ENCODE measurements at places on chromosomes 7 and 10.
A peak's percentile ranks its signal among the peaks of the same experiment; 100 is the strongest.

- peak; percentile 25 for DNase-seq
Measured at GRCh38 chr10:4656576-4657194, 169.3 kb upstream of the AKR1E2 start.

DNA sequence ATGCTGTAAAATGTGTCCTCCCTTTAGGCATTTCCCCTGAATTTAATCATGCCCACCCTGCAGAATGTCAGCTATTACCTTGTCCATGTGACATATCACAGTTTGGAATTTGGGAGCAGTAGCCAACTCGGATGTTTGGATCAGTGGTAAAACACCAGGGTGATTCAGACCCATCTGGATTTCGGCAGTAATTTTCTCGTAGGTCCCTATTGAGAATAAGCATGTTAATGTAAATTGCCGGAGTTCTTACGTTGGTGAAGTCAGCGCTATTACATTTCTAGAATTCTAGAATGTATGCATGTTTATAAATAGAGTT is 44.1 kb downstream of the HGF start:
- DNase-seq, result no peak

DNA sequence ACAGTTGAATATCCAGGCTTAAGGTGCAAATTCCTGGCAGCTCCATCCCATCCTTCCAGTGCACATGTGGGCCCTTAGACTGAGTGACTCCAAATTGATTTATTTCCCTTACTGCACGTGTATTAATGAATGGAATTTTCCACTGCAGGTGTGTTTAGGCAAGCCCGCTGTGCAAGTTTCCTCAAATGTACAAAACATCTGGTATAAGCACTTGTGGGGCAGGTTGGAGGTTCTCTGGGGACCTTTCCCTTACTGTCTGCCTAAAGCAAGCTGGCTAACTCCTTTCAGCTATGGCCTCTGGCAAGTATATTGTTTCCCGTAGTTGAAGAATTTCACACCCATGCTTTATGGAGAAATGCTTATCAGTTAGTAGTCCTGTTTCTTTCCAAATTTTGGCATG is 25.3 kb upstream of the GIMAP6 start:
- DNase-seq, result no peak

- DNase-seq, result no peak
Measured at GRCh38 chr10:52056291-52056690, 257.8 kb upstream of the DKK1 start.

DNA sequence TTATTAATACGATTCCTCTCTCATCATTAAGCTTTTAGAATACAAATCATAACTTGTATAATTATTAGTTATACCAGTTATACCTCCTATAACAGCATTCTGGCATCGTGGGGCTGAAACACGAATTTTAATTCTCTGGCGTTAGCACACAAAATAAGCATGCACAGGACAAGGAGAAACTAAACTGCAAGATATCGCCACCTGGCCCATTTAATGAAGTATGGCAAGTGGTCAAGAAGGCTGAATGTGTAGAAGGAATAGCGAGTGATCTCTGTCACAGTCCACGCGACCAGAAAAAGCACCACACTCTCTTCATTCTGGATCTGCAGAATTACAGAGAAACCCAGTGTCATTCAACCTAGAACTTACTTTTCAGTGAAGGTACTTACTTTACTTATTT is 18.1 kb downstream of the HACD1 start:
- no peak for DNase-seq

GRCh38 chr7:140920745-140921144 is 4.0 kb downstream of the BRAF start:
- DNase-seq, result no peak

- DNase-seq, result no peak
Measured at GRCh38 chr7:116705419-116705818, 33.4 kb downstream of the MET start.

DNA sequence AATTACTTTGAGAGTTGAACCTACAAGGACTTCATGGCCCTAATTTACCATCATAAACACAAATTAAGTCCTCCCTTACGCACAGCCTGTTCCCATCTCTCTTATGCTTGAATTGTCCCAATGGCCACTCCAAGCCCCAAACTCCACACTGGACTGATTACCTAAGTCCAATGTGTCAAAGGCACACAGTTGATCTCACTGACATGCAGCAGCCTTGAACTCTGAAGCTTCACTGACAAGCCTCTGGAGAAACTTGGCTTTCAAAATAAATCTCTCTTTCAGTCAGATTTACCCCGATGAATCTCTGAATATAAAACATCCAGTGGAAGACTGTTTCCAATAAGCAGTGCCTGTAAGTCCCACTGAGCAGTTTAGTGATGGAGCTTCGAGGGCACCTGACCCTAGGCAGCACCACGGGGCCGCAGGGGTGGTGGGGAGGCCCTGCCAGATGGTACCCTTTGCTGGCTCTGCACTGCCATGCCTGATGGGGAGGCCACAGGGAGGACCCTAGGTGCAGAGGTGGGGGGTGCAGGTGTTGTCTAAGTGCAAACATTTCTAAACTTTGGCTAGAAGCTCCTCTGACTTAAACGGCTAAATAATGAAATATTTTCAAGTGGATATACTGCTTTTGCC is 3.3 kb upstream of the MAT1A start:
- no peak for DNase-seq

GRCh38 chr7:159139639-159140038 is 5.0 kb downstream of the VIPR2 start:
- DNase-seq, result no peak

DNA sequence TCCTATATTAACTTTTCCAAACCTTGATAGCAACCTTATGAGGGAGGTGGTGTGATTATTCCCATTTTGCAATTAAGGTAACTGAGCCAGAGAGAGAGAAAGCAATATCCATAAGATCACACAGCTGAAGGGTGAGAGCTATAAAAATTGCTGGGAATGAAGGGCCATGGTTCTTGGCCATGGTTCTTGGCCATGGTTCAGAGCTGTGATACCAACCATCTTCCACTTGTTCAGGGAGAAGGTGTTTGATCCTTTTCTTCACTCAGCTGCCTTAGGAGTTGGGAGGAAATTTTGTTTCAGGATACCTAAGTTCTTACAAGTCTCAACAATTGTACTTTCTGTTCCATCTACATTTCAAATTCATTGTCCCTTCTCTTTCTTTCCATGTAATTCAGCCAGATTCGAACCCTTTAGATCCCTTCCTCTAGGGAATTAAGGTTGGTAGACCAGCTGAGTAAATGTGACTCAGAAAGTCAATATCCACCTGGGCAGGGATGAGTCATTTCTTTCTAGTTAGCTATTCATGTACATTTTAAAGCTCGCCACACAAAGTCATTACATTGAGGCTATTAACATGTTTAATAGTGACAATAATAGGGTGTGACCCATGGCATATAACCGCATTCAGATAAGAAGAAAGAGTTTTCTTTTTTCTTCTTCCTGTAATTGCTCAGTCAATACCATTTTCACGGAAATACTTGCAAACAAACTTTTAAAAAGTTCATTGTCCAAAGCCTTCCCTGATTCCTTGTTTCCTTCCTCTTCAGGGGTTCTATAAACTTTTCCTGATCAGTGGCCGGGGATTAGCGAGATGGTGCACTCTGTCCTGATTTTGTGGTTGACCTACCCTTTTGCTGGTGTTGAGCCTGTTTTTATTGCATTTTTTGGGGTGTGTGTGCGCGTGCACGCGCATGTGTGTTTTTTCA is 143.4 kb downstream of the TCF7L2 start:
- DNase-seq, result no peak

GRCh38 chr10:91389636-91390512 is 20.3 kb upstream of the HECTD2 start:
- DNase-seq, result no peak

DNA sequence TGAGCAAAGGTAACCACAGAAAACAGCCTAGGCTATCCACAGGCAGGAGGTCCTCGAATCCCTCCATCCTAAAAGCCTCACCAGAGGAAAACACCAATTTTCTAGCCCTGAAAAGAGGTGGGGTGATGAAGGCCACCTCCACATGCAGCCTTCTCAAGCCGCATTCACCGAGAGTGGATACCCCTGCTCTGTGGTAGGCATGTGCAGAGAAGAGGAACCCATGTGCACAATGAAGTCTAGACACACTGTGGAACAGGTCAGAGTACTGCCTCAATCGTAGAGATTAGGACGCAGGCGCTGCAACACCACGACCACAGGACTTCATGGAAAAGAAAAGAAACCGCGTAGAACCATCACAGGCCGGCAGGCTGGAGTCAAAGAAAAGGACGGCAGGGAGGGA is 38.8 kb downstream of the GRB10 start:
- DNase-seq, result no peak

- DNase-seq, result no peak
Measured at GRCh38 chr7:65287023-65287422, 86.6 kb upstream of the ZNF92 start.

DNA sequence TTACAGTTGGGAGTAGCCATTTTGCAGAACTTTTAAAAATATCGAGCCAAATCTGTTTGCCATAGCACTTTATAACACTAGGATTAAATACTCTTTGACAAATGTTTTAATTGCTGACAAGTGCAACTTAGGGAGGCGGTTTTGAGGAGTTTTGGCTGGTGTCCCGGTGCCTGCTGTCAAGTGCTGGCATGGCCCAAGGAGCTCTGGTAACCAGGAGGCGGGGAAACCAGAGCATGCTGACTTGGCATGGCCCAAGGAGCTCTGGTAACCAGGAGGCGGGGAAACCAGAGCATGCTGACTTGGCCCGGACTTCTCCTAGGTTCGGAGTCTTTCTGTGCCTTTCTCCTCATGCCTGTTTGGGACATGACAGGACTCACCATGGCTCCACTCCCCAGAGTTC is 30.8 kb upstream of the ZNF32 start:
- no peak for DNase-seq

DNA sequence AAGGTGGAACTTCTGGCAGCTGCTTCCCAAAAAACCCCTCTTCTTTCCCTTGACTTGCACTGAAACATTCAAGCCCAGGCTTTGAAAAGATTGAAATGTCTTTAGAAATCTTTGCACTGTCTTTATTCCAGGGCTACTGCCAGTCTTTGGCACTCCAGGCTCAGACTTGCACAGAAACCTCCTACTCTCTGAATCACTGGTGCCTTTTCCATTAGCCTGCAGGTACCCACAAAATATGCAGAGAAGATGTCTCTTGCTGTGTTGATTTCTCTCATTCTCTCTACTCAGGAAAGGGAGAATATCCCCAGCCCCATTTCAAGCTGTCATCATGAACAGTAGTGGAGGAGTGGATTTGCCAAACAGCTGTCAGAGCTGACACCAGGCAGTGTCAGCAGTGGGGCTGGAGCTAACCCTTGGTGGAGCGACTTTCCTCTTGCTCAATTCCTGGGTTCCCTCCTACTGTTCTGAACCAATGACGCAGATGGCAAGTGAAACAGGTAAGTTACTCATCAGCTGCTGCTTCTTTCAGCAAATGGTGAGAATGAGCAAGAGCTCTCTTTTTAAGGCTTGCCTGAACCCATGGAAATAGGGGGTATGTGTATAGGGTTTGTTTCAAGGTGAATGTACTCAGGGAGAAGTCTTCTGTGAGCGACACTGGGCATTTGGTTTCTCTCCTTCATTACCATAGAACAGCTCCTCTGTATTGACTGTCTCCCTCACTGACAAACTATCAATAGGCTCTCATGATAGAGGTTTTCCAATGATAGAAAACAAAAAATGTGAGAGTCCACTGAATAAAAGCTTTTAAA is 362.4 kb downstream of the ADRA2A start:
- no peak for DNase-seq

GRCh38 chr10:85645053-85645452 is 721.5 kb downstream of the GRID1 start:
- no peak for DNase-seq

DNA sequence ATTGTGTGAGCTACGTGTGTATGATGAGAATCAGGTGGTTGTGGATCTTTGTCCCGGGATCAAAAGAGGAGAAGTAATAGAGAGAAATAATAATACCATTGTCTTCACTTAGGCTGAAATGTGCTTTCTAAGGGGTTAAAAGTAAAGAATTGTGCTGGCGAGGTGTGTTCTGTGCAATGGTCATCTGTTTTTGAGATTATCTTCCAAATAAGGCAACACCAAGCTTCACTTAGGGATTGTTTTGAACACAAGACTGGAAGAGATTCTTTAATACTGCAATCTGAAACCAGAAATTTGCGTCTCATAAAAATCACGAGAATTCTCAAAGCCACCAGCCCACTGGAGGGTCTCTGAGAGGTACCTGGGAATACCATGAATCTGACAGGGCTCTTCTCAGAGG is 84.2 kb downstream of the ARID5B start:
- DNase-seq, result no peak

- no peak for DNase-seq
Measured at GRCh38 chr7:70649323-70649722, 482.6 kb upstream of the GALNT17 start.

- no peak for DNase-seq
Measured at GRCh38 chr10:62048470-62048869, 147.0 kb downstream of the ARID5B start.

DNA sequence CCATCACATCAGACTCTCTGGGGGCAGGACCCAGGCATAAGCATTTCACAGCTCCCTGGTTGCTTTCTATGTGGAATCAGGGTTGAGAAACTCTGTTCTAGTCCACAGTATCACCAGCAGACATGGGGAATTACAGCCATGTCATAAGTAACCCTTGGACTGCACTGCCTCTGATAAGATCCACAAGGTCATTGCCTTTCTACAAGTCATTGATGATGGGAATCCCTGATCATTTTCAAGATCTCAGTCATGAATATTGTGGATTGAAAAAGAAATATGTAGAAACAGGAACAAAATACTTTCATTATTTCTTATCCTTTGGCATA is 304.1 kb downstream of the KLF6 start:
- no peak for DNase-seq

GRCh38 chr7:155009570-155010157 is 6.7 kb upstream of the PAXIP1 start:
- no peak for DNase-seq

DNA sequence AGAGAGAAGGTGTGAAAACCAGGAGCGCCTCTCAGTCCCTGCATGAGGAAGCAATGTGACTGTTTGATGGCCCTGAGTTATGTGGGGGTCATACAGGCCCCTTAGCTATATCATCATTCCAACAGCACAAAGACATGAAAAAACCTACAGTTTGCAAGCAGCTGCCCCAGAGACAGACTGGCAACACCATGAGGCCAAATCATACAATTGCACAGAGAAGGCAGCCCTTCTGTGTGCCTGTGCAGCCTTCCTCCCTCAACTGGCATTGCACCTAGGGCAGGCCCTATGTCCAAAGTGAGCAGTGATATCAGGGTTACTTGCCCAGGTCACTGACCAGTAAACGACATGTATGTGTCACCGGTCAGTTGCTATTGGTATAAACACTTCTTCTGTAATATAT is 41.6 kb downstream of the GPRIN2 start:
- no peak for DNase-seq

DNA sequence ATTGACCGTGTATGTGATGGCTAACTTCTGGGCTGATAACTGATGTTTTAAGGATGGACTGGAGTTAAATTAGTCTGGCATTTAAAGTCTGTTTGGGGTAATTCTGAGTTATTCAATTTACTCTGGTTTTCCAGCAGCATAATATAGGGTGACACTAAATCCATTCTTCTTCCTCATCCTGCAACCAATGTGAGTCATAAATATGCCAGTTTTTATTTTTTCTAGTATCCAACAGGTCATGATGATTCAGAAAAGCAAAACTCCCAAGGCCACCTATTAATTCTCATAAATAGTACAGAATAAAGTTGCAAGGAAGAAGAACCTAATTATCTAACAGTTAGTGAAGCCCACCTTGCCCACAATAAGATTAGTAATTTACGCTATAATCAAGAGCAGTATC is 7.5 kb upstream of the EPHB6 start:
- DNase-seq, result no peak

All from stimulated activated CD4-positive, alpha-beta T cell treated with anti-CD3 and anti-CD28 coated beads, Interleukin-1b, Interleukin-23, amount 100 ng/mL, for 1 hour (primary cell).